Iris pigment epithelial cell (primary cell): ENCODE measurements at places on chromosomes 2 and 18.

DNA sequence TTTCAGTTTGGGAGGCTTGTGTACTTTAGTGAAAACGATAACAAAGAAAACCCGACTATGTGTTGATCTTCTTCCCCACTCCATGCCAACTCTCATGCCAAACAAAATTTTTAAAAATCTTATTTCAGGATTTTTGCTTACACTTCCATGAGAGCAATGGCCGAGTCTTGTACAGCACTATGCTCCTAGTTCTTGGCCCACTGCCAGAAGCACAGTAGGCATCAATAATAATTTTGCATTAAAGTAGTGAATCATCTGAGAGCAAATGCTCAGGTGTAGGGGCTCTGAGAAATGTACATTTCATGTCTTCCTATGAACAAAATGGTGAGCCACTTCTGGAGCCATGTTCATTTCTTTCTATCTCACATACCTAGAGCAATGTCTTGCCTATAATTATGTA is 62.2 kb downstream of the MAP3K19 start:
- no peak for DNase-seq

GRCh38 chr2:86783615-86784339 is 6.9 kb downstream of the CD8A start:
- DNase-seq, result no peak

- peak; percentile 49 for DNase-seq
Measured at GRCh38 chr2:235493402-235493774, 455 bp upstream of the AGAP1 start.

- no peak for DNase-seq
Measured at GRCh38 chr2:45390441-45390840, 220.6 kb downstream of the SRBD1 start.

DNA sequence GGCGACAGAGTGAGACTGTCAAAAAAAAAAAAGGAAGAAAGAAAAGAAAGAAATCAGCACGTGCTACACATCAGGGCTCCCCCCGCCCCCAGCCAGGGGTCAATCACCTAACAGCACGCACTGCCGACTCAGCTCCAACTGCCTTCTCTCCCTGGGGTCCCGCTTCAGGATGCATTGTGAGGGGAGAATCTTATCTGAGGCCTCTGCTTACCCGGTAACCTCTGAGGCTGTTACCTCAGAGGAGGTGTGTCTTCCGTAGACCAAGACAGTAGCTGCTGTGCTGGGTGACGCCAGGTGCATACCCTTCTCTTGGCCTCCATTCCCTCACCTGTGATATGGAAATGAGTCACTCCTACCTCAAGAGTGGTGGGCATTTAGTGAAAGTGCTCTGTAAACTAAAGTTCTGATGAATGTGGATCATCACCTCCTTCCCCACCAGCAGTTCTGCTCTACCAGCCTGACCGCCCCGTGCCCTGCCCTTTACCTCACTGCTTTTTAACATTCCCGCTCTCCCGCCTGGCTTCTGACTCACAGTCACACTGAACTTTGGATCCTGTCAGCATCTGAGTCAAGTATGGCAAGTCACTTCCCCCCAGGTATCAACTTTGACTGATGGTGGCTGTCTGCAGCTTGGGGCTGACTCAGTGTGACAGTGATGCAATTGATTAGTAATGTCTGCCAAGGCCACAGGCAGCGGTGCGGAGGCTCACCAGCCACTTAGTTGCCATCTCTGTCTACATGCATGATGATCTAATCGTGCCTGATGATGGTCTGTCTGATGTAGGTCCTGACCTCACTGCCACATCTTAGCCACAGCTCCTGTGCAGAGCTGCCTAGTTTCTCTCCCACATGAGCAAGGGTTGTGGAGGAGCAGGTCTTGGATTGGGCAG is 20.1 kb downstream of the ARID5A start:
- DNase-seq, result peak; percentile 81
